T-helper 17 cell (primary cell): ENCODE measurements at places on chromosomes 4 and X. TPM values are rescaled to one million over a fixed set of nuclear protein-coding genes. Genes with fewer than 3 reads are reported as not detected.

Gene ADGRG2
- not detected for total RNA-seq

GRCh38 chr4:2436761-2437474 lies 18.2 kb downstream of the CFAP99 start:
- no peak overlapping the region for H3K27ac ChIP-seq
- H3K36me3 ChIP-seq: no peaks in the 10 kb centered on the region
- H3K27me3 ChIP-seq: no peaks in the 10 kb centered on the region
- no peak overlapping the region for H3K4me3 ChIP-seq

Gene KIAA1210
- not detected for total RNA-seq

Gene FAM241A
- total RNA-seq: 2.8 TPM

Gene TLR3
- 1.5 TPM for total RNA-seq

GRCh38 chrX:100208076-100208475 lies 202.0 kb downstream of the PCDH19 start:
- H3K36me3 ChIP-seq: no peaks in the 10 kb centered on the region
- H3K4me1 ChIP-seq: no peaks in the 10 kb centered on the region
- no peak overlapping the region for H3K4me3 ChIP-seq

- peaks cover 16% of the 10 kb centered on the region for H3K4me1 ChIP-seq
- no peak for DNase-seq
- no peak overlapping the region for H3K27ac ChIP-seq
- H3K36me3 ChIP-seq: peaks cover 22% of the 10 kb centered on the region
Measured at GRCh38 chr4:51906167-51906958, 63.4 kb downstream of the DCUN1D4 start.

DNA sequence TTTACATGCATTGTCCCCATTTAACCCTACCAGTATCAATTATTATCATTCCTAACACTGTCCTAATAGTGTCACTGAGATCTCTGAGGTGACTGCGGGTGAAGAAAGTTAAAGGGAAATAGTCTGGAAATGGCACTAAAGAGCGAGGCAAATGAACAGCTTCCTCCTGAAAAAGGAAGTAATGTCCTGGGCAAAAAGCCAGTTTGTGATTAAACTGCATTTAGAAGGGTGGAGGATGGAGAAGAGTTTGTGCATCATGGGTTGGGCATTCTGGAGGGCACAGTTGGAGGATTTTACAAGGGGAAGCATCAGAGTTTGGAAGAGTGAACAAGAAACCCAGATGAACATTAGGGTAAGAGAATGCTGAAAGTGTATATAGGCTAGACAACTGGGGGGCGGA lies 60.5 kb upstream of the SLC25A4 start:
- no peak overlapping the region for H3K27ac ChIP-seq
- H3K4me3 ChIP-seq: no peak overlapping the region
- peaks cover 26% of the 10 kb centered on the region for H3K27me3 ChIP-seq
- peaks cover 7% of the 10 kb centered on the region for H3K4me1 ChIP-seq

DNA sequence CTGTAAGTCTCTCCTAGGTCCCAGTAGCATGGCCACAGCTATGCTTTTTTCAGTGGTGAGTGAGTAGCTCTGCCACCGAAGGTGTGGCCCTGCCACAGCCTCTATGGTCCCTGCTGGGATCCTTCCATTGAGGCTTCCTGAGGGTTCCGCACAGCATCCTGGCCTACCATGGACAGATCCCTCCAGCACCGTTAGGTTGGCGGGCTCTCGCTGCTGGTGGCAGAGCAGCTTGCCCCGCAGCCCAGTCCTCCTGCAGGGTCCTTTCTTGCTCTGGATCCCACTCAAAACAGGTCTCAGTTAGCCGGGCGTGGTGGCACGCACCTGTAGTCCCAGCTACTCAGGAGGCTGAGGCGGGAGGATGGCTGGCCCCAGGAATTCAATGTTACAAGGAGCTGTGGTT lies 2.4 kb upstream of the PDZD4 start:
- no peaks in the 10 kb centered on the region for H3K36me3 ChIP-seq
- peaks cover 6% of the 10 kb centered on the region for H3K4me1 ChIP-seq
- no peak overlapping the region for H3K4me3 ChIP-seq
- H3K27me3 ChIP-seq: no peaks in the 10 kb centered on the region
- no peak overlapping the region for H3K27ac ChIP-seq
- no peak for DNase-seq

GRCh38 chrX:19906293-19906692 lies 18.9 kb upstream of the SH3KBP1 start:
- no peak for DNase-seq
- H3K27me3 ChIP-seq: no peaks in the 10 kb centered on the region
- peak overlapping the region; percentile 37 for H3K27ac ChIP-seq

GRCh38 chrX:69055193-69055592 lies 110.1 kb downstream of the PJA1 start:
- H3K4me3 ChIP-seq: no peak overlapping the region
- no peak overlapping the region for H3K27ac ChIP-seq
- DNase-seq: no peak

- no peaks in the 10 kb centered on the region for H3K4me1 ChIP-seq
- no peak overlapping the region for H3K4me3 ChIP-seq
- no peaks in the 10 kb centered on the region for H3K36me3 ChIP-seq
Measured at GRCh38 chr4:102157984-102158383, 187.3 kb downstream of the SLC39A8 start.

DNA sequence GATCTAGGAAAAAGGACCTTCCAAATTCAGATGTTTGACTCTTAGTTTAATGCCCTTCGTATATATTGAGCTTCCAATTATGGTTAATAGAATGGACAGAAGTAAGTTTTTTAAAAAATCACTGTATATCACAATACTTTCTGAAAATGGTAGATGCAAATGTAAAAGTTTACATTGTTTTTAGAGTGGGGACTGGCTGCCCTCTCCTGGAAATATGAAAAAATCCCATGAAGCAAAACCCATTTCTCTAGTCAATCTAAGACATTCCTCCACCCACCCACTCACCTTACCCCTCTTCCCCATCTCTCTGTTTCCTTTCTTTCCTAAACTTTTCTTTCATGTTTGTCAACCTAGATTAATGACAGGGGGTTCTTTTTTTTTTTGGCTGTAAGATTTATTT lies 134.5 kb downstream of the ARHGAP6 start:
- H3K4me3 ChIP-seq: no peak overlapping the region
- H3K27me3 ChIP-seq: no peaks in the 10 kb centered on the region
- H3K4me1 ChIP-seq: no peaks in the 10 kb centered on the region
- H3K36me3 ChIP-seq: no peaks in the 10 kb centered on the region
- no peak for DNase-seq

DNA sequence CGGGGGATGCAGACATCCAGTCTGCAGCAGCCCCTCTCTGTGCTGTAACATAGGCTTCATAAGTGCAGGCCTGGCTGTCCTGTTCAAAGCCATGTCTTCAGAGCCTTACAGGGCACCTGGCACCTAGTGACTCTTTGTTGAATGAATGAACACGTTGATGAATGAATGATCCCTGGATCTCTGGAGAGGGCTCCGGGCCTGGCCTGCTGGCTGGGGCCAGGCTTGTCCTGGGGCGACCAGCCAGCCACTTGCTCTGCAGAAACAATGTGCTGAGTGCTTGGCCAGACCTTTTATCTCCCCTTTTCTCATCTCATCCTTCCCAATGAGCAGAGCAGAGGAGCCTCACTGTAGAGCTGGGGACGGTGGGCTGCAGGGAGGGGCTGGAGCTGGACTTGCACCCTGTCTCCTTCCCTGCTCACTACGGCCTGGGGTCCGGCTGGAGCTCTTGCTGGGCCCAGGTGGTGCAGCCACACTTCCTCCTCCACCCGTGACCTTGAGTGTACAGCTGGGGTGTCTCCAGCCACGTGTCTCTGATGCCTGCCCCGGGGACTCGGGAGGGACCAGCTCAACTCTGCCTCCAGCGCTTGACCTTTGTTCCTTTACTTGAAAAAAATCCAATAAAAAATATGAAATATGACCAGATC lies 77.9 kb downstream of the PSAPL1 start:
- H3K36me3 ChIP-seq: no peaks in the 10 kb centered on the region
- no peak overlapping the region for H3K4me3 ChIP-seq
- H3K27me3 ChIP-seq: peaks cover 35% of the 10 kb centered on the region
- no peak overlapping the region for H3K27ac ChIP-seq

Gene GCNA
- total RNA-seq: 1.3 TPM

GRCh38 chrX:48466696-48467095 lies 3.4 kb downstream of the SLC38A5 start:
- no peak overlapping the region for H3K27ac ChIP-seq
- peak overlapping the region; percentile 98 for H3K4me3 ChIP-seq
- DNase-seq: no peak
- no peaks in the 10 kb centered on the region for H3K27me3 ChIP-seq
- peaks cover 29% of the 10 kb centered on the region for H3K4me1 ChIP-seq

Gene PFKFB1
- total RNA-seq: 0.42 TPM

Gene COL4A5
- total RNA-seq: not detected

Gene LRIT3
- 0.21 TPM for total RNA-seq

GRCh38 chr4:189436207-189436606 lies 504.5 kb upstream of the FRG1 start:
- H3K27me3 ChIP-seq: no peaks in the 10 kb centered on the region
- no peak for DNase-seq
- H3K36me3 ChIP-seq: no peaks in the 10 kb centered on the region
